ENCODE measurements at places on chromosomes 1 and 21.

DNA sequence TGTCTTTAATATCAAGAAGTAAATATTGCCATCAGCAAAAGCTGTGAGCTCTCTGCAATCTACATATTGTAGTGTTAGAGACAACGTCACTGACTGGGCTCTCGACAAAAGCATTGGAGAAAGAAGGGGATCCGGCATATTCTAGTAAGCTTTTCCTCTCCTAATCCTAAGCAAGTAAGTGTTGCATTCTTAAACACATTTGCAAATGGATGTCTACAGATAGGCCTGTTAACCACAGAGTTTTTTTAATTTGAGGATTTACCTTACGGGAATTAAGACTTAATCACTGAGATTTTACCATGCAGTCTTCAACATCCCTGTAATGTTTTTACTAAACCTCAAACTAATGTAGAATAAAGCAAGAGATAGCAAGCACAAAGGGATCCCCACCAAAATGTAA, 426.5 kb upstream of the CAMK1G start:
- no peak for DNase-seq

GRCh38 chr1:246907472-246907871, 24.3 kb downstream of the AHCTF1 start:
- DNase-seq = no peak

DNA sequence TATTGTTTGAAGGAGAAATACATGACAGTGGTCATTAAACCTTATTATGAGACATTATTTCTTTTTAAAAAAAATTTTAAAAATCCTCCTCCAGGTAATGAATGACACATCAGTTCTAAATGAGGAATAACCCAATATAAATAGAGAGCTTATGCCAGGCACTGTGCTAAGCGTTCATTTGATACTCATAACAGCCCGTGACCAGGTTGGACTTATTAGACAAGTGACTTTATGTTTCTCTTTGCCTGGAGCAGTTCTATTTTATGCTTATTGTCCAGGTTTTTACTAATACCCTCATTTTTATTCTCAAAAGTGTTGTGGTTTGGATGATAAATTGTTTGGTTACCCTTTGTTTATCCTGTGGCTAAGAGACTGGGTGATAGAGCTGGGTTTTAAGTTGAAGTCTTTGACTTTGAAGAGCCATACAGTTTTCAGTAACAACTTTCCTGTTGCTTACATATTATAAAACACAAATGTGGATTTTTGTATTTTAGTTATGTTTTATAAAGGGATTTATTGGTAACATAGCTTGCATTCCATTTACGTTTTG, 84.2 kb downstream of the RABGAP1L start:
- no peak for DNase-seq

- DNase-seq = no peak
Observed at GRCh38 chr21:38156200-38156599, 100.6 kb upstream of the KCNJ15 start.

GRCh38 chr1:28412731-28413130, 43.2 kb downstream of the PHACTR4 start:
- DNase-seq = no peak

DNA sequence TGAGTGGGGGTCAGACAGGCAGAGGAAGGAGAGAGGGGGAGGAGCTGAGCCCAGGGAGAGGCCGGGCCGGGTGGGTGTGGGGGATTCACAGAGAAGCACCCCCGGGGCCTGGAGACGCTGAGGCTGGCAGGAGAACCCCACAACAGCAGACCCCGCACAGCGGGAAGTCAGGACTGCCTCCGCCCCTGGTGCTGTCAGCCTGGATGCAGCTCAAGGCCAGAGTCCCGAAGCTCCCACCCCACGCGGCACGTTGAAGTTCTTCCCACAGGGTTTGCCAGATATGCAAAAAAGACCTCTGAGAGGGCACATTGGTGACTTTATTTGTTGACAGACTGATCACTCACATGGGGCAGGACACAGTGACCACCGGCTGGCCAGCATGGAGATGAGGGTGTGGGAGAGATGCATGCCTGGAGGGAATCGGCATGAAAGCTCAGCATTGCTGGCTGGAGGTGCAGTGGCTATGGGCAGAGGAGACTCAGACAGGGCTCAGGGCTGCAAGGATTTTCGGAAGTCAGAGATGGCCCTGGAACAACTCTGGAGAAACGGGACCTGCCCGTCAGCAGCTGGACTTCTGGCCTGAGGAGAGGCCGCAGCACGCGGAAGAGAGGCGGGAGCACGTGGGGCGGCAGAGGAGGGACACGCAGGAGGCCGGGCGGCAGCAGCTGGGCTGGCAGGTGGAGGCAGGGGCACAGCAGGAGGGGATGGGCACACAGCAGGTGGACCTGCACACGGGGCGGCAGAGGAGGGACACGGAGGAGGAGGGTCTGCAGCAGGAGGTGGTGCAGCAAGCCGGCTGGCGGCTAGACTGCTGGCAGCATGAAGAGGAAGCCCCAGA, 885 bp downstream of the KRTAP10-3 start:
- peak; percentile 52 for DNase-seq

GRCh38 chr1:66927528-66927927, 2.7 kb downstream of the MIER1 start:
- no peak for DNase-seq

DNA sequence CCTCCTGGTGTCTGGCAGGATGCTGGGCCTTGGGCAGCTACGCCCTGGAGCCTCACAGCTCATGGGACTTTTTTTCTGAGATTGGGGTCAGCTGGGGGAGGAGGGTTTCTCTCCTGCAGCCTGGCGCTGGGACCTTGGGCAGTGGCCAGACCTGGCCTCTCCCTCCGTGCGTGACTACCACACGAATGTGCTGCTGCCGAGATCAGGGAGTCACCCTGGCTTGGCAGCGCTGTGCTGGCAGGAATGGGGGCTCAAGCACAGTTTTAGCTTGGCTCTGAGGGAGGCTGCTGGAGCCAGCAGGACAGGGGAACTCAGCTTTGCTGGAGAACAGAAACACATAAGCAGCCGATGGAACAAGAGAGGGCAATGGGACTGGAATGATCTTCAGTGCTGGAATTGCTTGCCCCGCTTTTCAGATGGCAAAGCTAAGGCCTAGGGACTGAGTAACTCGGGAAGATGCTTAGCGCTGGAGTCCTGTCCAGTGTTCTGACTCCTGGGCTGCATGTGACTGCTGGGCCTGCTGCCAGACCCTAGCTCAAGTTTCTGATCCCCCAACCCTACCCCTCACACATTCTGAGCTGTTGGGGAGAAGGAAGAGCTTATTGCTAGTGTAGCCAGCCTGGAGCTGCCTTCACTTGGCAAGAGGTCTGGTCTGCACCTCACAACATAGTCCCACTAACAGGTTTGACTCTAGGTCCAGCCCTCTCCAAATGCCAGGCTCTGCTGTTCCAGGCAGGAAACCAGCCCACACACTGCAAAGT, 69.9 kb downstream of the NAV1 start:
- no peak for DNase-seq

- DNase-seq = no peak
Observed at GRCh38 chr1:18632783-18633421, 2.3 kb downstream of the PAX7 start.

DNA sequence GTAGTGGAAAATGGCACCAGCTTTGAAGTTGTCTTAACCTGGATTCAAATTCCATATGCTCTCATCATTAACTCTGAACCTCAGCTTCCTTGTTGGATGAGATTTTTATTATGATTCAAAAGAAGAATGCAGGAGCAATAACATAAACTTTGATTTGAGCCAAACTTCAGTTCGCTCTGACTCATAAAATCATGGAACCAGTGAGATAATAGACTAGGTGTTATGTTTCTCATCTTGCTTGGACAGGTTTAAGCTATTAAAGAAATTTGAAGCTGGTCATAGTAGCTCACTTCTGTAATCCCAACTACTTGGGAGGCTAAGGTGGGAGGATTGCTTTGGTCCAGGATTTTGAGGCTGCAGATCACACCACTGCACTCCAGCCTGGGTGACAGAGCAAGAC, 172.8 kb downstream of the CLEC20A start:
- no peak for DNase-seq

GRCh38 chr1:217088011-217088410, 364.8 kb upstream of the ESRRG start:
- no peak for DNase-seq

DNA sequence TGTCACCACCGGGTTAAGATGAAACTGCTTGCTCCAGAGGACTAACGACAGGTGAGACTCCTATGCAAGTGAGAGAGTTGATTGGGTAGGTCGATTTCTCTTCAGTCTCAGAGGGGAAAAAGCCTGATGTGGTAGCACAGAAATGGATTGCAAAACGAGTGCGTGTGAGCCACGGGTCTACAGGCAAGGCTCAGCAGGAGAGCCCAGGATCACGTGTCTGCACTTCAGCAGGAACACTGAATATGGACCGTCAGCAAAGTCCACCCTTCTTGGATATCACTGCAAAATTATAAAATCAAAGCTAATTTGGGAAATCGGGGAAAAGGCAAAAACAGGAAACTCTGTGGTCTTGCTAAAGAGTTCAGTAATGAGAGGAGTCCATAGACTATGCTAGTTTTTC, 107.7 kb upstream of the ZNF648 start:
- DNase-seq = peak; percentile 73

DNA sequence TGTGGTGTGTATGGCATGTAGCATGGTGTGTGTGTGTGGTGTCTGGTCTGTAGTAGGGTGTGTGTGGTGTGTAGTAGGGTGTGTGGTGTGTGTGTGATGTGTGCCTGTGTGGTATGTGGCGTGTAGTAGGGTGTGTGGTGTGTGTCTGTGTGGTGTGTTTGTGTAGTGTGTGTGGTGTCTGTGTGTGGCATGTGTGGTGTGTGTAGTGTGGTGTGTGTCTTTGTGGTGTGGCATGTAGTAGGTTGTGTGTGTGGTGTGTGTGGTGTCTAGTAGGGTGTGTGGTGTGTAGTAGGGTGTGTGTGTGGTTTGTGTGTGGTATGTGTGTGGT, 85.5 kb downstream of the SYT2 start:
- no peak for DNase-seq

GRCh38 chr21:20642681-20643080, 355.5 kb upstream of the NCAM2 start:
- no peak for DNase-seq

GRCh38 chr1:18384471-18384870, 96.3 kb upstream of the KLHDC7A start:
- DNase-seq = no peak

DNA sequence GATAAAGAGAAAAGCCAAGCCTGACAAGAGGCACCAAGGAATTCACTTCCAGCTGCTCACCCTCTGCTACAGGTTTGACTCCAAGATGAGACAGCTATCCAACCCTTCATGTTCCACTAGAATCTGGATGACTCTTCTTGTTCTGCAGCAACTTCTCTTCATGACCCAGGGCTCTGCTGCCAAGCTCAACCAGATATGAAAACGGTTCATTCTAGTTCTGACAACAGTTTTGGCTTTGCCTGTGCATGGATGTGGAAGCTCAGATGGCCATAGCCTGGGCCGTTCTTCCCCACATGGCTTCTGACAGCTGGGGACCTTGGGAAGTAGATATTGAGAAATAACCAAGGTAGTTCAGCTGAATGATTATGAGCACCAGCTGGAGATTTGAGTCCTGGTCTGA, 13.7 kb downstream of the PI4KB start:
- DNase-seq = peak; percentile 80

GRCh38 chr21:36193200-36193599, 36.6 kb downstream of the DOP1B start:
- no peak for DNase-seq

DNA sequence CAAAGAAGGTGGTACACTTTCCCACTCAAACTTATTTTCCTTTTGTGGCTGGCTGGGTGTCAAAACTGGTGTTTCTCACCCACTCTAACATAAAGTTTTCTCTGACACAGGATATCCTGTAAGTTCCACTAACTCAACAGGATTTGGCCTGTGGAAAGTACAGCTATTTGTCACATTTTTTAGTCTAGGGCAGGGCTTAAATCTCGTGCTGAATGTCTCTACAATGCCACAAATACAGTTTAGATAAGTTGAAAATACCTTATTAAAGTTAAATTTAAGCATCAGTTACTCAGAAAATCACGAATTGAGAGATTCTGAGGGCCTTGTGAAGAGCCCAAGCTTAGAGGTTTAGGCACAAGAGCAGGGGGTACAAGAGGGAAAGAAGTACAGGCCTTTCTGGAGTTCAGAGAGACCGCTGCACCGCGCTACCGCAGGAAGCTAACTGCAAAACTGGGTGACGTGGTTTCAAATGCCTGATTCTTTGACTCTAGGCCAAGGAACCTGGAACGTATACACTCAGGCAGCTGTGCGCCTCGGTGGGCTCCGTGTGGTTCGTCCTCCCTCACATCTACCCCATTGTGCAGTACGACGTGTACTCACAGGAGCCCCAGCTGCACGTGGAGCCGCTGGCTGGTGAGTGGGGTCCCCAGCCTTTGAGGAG, 23.4 kb upstream of the PWP2 start:
- no peak for DNase-seq

DNA sequence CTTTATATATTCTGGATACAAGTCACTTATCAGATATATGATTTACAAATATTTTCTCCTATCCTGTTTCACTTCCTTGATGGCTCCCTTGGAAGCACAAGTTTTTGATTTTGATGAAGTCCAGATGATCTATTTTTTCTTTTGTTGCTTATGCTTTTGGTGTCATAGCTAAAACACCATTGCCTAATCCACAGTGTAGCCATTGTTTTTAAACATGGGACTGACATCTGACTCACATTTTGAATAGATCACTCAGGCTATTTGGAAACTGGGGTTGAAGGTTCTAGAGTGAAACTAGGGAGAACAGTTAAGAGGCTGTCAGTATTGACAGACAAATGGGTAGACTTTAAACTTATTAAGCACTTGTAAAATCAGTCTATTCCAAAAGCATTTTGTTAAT, 16.6 kb downstream of the AK4 start:
- DNase-seq = no peak

DNA sequence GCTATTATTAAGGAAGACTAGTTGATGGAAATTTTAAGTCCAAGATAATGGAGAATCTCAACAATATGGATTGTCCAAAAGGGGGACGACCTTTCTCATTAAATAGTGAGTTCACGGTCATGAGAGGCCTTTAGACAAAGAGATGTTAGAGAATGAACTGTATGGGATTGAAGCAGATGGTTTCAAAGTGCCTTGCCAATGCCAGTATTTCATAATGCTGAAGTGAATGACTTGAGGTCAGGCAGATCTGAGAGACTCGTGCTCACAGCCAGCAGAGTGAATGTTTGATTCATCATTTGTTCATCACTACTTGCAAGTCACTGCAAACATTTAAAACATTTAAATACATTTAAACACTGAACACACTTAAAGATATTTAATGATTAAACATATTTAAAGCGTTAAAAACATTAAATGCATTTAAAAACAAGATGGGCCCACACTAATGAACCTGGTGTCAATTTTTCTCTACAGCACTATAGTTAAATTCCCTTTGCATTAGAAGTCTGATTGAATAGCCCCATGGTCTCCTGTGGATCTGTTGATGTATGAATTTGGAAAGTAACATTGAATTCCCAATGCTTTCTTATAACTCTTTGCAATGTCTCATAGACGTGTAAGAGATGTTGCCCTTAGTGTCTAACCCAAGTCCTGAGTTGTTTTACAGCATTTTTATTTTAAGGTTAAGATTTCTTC, 80.7 kb downstream of the TGFB2 start:
- no peak for DNase-seq

GRCh38 chr1:3917761-3918160, 17.7 kb upstream of the C1orf174 start:
- DNase-seq = no peak

Data from sigmoid colon (tissue), 7 donors.